ENCODE measurements at places on chromosomes 4 and X. TPM values are rescaled to one million over a fixed set of nuclear protein-coding genes. Genes with fewer than 3 reads are reported as not detected.

DNA sequence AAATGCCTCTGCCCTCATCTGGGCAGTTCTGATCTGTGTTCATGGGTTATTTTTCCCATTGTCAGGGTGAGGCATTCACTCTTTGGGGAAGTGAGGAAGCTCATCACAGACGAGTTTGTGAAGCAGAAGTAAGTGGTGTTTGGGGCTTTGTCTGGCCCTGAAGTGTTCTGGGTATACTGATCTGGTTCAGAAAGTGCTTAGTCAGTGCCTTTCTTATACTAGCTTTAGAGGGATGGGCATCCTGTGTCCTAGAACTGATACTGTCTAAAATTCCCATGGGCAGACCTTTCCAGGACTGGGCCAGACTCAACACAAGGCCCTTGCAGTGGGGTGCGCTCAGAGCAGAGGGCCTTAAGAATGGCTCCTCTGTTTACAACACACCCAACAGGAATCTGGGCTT is 6.4 kb downstream of the TRO start:
- no peak for DNase-seq

- no peak for DNase-seq
Observed at GRCh38 chrX:118632862-118633261, 94.5 kb upstream of the IL13RA1 start.

CT83 gene
- not detected for total RNA-seq

DNA sequence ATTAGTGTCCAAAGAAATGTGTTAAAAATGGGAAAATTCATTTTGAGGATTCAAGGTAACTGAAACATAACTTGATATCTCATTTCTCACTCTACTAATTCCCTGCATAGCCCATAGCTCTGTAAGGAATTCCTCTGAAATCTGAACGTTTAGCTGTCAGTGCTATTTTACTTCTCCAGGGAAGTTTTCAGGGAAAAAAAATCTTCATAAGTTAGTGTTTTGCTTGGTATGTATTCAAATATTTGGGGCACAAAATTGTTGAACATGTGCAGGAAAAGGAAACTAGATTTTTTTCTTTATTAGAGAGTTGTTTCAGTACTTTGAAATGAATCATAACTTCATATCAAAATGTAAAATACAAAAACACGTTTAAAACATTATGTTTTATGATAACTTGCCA is 891.4 kb downstream of the CENPC start:
- DNase-seq = no peak

DNA sequence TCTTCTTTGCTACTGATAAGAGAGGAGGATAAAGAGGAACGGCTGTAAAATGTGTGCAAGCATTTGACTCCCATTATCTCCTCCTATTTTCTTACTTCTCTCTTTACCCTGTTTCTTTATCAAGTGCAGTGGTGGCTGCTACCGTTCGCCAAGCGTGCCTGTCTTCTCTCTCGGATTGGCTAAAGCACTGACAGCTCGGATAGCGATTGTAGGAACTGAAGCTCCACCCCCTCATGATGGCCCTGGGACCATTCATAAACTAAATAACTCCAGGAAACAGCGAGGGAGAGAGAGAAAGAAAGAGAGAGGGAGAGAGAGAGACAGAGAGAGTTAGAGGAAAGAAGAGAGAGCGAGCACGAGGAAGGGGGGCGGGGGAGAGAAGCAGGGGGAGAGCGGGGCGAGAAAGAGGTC is 305 bp upstream of the MAB21L2 start:
- no peak for DNase-seq

DNA sequence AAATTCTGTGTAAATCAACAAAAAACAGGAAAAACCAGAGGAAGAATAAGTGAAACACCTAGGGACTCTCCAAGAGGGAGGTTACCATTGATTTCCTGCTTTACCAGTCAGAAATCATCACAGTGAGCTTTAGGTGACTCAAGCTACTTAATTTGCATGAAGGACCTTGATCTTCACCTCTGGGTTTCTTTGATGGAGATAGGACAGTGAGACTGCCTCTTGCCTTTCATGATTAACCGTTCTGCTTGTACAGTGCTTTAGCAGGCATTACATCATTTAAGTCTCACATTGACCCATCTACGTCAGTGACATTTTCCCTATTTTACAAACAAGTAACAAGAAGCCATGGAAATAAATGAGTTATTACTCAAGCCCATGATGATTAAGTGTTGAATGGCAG is 3.4 kb upstream of the GK start:
- no peak for DNase-seq

PAGE5 gene
- not detected for total RNA-seq

Data from thoracic aorta (tissue), 2 donors.